ENCODE measurements at places on chromosomes 11 and 22. TPM values are rescaled to one million over a fixed set of nuclear protein-coding genes. Genes with fewer than 3 reads are reported as not detected.

- no peak for DNase-seq
Measured at GRCh38 chr11:83195143-83195466, 1.6 kb downstream of the ANKRD42 start.

DNA sequence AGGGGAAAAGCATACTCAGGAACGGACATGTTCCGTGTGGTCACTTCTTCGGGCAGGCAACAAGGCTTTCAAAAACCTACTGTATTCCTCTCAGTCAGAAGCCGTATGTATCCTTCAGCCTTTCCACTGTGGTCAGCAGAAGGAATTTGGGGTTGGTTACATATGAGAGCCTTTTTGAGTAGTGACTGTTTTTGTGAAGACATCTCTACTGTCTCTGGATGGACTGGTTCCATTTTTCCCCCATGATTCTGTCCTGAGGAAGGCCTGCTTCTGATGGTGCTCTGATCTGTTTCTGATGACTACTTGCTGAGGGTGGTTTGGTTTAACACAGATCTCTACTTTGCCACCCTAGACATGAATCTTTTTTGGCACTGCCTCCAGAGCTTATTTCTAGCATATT lies 63.7 kb upstream of the HORMAD2 start:
- DNase-seq, result no peak

- no peak for DNase-seq
Measured at GRCh38 chr11:92964471-92964870, 5.0 kb upstream of the MTNR1B start.

DNA sequence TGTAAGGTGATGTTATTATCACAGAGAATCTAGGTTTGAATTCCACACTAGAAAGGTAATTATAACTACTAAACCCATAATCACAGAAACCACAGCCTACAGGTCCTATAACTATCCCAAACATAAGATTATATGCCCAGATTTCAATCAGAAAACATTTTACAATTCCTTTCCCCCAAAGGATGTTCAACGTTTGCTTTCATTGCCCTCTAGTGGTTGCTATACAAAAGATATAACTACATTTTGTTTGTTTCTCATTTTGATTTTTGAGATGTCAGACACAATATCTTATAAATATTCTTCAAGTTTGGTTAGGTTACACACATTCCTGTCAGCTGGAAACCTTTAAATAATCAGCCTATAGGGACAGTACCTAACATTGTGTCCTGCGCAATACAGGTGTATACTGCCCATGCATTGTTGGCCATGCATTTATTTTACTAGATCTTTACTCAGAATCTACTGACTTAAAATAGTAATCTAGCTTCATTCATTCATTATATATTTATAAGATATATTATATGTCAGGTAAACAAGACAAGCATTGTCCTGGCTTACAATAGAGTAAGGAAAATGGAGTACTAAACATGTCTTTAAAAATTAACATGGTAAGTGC lies 530.5 kb upstream of the CCDC90B start:
- DNase-seq, result no peak

- no peak for DNase-seq
Measured at GRCh38 chr11:16297332-16297731, 59.0 kb downstream of the SOX6 start.

DNA sequence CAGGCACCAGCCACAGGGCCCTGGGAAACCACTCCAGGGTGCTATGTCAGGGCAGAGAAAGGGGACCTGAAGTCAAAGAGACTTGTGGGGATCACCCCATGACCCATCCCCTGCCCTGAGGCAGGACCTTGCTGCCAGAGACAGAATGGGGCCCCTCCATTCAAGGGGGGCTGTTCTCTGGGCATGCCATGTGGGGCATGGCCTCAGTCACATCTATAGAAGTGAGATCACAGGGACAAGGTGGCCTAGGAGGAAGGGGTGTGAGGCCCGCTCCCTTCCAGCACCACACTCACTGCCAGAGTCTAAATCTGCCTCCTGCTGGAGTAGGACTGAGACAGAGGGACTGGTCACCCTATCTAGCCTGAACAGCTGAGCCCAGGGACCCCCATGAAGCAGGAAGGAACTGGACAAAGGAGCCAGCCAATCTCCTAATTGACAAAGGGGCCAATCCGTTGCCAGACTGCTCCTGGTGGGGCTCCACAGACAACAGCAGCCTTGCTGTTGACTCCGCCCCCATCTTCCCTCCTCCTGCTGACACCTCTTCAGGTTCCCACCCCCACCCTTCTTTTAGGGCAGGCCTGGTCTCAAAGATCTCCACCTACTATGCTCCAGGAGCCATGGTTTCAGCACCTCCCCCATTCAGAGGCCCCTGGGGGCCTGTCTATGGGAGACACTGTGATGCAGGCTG lies 26.0 kb downstream of the NEAT1 start:
- DNase-seq, result no peak

DNA sequence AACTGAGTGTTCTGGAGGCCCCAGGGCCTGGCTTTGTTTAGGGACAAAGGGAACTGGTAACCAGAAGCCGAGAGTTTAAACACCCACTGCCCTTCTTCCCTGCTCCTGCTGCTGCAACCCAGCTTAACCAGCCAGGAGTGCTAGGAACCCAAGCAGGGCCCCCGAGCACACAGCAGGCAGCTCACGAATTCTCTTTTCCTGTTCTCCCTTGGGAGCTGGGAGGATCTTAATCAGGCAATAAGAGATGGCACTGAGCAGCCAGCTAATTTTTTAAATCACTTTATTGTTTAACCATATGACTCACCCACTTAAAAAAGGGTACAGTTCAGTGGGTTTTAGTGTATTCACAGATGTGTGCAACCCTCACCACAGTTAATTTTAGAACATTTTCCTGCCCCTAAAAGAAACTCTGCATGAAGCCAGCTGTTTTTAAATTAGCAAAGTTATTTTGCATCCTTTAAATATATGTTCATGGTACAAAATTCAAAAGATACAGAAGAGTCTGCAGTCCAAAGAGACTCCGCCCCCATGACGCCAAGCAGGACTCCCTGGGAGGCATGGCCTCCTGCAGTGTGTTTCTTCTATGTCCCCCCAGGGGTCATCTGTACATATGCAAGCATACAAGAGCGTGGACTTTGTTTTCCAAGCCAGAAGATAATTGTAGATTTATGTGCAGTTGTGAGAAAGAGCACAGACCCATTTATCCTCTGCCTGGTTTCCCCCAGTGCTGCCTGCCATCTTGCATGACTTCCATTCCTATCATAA lies 18.9 kb upstream of the PPP6R3 start:
- no peak for DNase-seq

DNA sequence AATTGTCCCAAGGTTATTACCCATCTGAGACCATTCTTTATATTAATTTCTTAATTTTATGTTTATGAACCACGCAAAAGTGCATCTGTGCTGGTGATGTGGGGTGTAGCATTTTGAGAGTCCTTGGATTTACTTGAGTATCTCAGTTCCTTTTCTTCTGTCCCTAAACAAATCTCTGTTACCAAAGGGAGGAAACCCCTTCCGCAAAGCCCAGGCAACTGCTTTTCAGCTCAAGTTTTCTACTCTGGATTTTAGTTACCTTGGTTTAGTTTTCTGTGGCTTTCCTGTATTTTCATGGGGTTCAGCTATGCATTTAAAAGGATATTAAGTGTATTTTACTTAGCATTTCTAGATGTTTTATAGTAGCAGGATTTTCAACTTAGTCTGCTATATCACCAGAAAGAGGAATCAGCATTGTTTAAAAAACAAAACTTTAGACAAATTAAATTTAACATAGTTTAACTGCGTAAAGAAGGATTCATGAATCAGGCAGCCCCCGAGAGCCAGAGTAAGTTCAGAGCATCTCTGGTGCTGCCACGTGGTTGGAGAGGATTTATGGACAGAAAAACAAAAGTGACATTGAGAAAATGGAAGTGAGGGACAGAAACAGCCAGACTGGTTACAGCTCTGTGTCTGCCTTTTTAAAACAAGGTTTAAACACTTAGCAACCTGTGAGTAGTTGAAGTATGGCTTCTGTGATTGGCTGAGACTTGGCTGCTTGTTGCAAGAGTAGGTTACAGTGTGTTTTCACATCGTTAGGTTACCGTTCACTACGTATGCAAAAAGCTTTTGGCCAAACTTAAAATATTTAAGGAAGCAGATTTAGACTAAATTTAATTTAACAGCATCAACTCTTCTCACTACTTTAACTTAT lies 9.6 kb downstream of the ADM start:
- DNase-seq, result no peak

GRCh38 chr11:86632499-86633269 lies 39.7 kb downstream of the ME3 start:
- no peak for DNase-seq

DNA sequence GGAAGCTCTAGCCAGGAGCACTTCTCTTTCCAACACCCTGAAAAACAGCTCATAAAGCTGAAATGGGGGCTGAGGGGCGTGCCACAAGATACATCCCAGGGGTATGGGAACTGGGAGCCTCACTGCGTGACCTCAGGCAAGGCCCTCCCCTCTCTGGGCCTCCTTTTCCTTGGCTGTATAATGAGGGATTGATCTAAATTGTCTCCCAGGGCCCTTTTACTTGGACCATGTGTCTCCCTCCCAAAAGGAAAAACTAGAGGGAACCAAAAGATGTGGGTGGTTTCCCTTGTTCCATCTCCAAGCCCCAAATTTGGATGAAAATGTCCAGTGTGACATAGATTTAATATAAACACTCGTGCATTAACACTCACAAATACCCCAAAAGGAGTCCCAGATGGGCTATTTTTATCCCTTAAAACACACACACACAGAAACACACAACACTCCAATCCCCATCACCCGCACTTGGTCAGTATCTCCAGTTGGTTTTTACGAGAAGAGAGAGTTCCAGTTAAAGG lies 25.9 kb upstream of the SMTN start:
- DNase-seq, result no peak

- no peak for DNase-seq
Measured at GRCh38 chr11:67082071-67082791, 25.6 kb downstream of the RHOD start.

DNA sequence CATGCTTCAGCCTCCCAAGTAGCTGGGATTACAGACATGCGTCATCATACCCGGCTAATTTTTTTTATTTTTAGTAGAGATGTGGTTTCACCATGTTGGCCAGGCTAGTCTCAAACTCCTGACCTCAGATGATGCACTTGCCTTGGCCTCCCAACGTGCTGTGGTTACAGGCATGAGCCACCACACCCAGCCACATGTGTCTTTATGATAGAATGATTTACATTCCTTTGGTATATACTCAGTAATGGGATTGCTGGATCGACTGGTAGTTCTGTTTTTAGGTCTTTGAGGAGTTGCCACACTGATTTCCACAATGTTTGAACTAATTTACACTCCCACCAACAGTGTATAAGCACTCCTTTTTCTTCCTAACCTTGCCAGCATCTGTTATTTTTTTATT lies 276.2 kb downstream of the METTL15 start:
- no peak for DNase-seq

DNA sequence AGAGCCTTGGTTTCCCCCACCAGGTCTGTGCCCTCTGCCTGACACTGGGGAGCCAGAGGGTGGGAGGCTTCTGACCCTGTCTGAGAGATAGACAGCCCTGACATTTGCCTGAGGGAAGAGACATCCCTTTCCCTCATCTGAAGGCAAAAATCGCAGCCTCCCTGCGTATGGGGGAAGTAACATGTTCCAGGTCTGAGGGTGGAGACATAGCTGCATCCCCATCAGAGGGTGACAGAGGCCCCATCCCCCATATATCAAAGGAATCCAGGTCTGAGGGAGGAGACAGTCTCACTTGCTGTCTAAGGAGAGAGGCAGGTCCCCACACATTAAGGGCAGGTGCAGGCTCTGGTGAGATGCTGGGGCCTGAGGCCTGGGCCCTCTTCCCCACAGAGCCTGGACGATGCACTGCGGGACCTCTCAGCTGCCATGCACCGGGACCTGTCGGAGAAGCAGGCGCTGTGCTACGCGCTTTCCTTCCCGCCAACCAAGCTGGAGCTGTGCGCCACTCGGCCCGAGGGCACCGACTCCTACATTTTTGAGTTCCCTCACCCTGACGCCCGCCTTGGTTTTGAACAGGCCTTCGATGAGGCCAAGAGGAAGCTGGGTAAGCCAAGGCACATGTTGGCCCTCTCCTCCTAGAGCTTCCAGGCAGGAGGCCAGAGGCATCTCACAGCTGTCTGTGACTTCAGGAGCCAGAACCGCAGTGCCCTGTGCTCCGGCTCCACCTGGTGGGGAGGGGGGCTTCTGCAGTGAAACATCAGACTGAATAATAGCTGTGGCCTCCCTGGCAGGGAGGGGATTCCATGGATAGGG lies 16.1 kb upstream of the RELT start:
- no peak for DNase-seq

GRCh38 chr11:12354750-12355545 lies 22.4 kb upstream of the PARVA start:
- DNase-seq, result no peak

- DNase-seq, result no peak
Measured at GRCh38 chr11:9263840-9264315, 1.3 kb downstream of the DENND5A start.

GRCh38 chr11:102935514-102935913 lies 20.0 kb downstream of the MMP13 start:
- no peak for DNase-seq

DNA sequence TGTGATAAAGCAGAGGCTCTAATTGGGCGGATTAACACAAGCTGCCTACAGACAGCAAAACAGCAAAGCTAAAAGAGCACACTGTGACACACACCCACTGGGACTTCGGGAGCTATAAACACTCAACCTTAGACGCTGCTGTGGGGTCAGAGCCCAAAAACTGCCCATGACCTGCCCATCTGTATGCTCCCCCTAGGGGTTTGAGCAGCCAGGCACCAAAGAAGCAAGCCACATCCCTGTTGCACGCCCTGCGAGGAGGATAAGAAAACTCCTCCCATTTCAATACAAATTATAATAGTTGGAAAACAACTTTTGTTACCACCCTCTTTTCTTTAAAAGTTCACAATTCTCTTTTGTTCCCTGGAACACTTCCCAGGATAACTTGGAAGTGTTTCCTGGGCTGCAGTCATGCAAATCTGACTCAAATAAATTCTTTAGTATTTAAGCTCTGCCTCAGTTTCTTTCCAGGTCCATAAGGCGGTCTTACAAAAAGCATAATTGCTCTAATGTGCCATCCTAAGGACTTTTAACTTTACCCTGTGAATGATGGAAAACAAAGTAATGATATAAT lies 86.4 kb downstream of the DLG2 start:
- DNase-seq, result no peak

GRCh38 chr11:34345991-34346480 lies 11.8 kb downstream of the ABTB2 start:
- DNase-seq, result peak; percentile 50

GRCh38 chr11:134119094-134119493 lies 50.2 kb downstream of the JAM3 start:
- no peak for DNase-seq

- DNase-seq, result no peak
Measured at GRCh38 chr11:4083198-4083597, 11.4 kb upstream of the RRM1 start.

SLC5A1 gene
- 213 TPM for total RNA-seq

NXF1 gene
- 42.7 TPM for total RNA-seq

PIH1D2 gene
- total RNA-seq, result 1.2 TPM

OR9I1 gene
- total RNA-seq, result not detected

NUCB2 gene
- 111 TPM for total RNA-seq

CCDC88B gene
- 7.7 TPM for total RNA-seq

POU2AF3 gene
- total RNA-seq, result 0.65 TPM

SLCO2B1 gene
- 33.4 TPM for total RNA-seq

CREB3L1 gene
- total RNA-seq, result 64.1 TPM

OR51I1 gene
- not detected for total RNA-seq

BIK gene
- total RNA-seq, result 0.43 TPM

LIF gene
- total RNA-seq, result 0.27 TPM

Measured in Right ventricle myocardium inferior (tissue), 1 donor.